Heart left ventricle (tissue), 16 donors: ENCODE measurements at places on chromosomes 3 and 15. TPM values are rescaled to one million over a fixed set of nuclear protein-coding genes. Genes with fewer than 3 reads are reported as not detected.

The CORO2B gene
- total RNA-seq: 6.6 TPM

DNA sequence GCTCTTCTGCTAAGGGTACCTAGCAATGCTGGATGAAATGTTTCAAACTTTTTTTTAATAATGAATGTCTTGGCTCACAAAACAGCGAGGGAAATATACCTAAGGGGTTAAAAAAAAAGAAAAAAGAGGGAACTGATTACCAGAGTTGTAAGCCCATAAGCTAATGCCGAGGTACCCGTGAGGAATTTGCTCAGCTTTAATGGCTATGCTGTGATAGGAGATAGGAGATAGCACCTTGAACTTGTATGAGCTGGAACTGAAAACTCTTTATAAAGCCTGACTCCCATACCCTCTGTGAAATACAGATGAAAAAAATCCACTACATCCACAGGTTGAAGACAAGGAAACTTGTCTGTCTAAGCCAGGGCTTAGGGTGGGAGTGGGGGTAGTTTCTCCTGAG lies 13.9 kb downstream of the GRAMD1C start:
- no peak for DNase-seq

DNA sequence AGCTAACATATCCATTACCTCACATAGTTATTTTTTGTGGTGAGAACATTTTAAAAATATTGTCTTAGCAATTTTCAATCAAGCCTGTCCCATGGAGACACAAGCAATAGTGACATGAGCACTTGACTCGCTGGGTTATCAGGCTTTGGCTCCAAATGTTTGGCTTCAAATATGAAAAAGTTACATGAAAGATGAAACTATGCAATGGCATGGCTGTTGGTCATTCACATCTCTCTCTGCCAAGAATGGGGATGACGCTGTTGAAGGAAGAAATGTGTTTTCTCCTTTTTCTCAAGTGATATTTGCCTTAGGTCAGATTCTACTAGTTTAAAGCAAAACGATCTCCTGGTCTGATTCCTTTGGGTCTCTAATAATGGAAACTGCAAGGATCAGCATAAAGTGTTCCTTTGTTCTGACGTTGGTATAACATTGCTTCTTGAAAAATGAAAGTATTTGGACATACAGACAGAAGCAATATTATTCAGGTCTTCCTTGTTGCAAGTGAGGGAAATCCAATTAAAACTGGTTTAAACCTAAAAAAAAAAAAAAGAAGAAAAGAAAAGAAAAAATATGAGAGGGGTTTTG lies 71.2 kb downstream of the SSUH2 start:
- DNase-seq: no peak

The CYP8B1 gene
- not detected for total RNA-seq

The DPPA2 gene
- total RNA-seq: not detected

DNA sequence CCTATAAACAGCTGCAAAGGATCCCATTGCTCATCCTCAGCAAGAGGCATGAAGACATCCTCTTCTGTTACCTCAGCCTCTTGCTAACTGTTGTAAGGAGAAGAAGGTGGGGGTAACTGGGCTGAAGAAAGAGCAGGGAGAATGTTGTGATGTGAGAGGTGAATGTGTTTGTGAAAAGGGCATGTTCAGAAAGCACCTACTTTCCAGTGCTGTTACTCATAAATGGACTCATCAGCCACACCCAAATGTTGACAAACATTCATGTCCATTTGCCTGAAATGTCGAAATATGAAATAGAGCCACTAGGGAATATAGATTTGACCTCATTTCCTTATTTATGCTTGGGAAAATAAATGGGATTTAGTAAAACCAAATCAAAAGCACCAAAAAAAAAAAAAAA lies 12.6 kb downstream of the SLC24A1 start:
- no peak for DNase-seq

DNA sequence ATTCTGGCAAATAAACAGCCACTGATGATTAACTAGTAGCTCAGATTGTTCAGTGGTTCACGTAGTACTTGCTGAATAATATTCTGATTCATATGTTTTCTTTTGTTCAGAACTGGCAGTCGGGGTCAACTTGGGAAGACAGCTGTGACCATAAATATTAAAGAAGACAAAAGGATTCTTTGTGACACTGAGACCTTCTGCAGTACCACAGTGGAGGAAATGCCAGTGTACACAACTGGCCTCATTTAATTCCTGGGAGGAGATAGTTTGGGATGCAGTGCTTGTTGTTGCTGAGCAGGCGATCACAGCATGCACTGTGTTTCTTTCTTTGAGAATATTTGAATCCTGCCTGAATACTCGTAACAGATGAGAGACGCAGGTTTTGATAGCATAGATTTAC lies 26.7 kb upstream of the MCF2L2 start:
- no peak for DNase-seq

The FEZF2 gene
- total RNA-seq: not detected

The FRMD4B gene
- total RNA-seq: 9.8 TPM
